ENCODE measurements at places on chromosomes 7 and 10.

GRCh38 chr10:88138319-88138848 lies 275.0 kb downstream of the PTEN start:
- no peak for DNase-seq

DNA sequence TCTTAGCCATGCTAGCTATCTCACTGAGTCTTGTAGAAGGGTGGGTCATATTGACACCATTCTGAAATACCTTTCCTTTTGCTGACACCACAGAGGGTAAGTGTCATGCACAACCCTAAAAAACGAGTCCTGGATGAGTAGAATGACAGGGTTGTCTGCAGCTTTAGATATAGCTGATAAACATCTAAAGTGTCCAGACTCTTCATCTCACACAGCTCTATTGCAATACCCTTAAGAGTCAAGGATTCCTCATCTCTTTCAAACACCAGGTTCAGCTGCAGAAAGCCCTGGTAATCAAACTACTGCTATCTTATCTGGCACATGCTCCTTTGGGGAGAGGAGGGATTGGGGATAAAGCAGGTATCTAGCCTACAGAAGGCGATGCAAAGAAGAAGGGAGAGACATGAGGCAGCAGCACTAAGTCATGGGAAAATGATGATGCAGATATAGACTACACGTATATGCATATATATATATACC lies 127.0 kb downstream of the ANK3 start:
- DNase-seq: no peak

GRCh38 chr7:30896036-30896435 lies 15.6 kb upstream of the AQP1 start:
- DNase-seq: no peak

- DNase-seq: peak; percentile 24
These were observed 14.3 kb upstream of the ZMIZ1 start for GRCh38 chr10:79054203-79055099.

GRCh38 chr7:150716368-150716767 lies at the start of gene GIMAP1:
TSS of gene GIMAP1 (plus strand) at chr7:150716613. CDS start at chr7:150719048, 2,435 bp downstream.
- DNase-seq: peak; percentile 56

GRCh38 chr10:6091630-6092029 lies 2.8 kb downstream of the RBM17 start:
- DNase-seq: no peak

- DNase-seq: no peak
These were observed 210.7 kb downstream of the SKAP2 start for GRCh38 chr7:26653430-26654399.

DNA sequence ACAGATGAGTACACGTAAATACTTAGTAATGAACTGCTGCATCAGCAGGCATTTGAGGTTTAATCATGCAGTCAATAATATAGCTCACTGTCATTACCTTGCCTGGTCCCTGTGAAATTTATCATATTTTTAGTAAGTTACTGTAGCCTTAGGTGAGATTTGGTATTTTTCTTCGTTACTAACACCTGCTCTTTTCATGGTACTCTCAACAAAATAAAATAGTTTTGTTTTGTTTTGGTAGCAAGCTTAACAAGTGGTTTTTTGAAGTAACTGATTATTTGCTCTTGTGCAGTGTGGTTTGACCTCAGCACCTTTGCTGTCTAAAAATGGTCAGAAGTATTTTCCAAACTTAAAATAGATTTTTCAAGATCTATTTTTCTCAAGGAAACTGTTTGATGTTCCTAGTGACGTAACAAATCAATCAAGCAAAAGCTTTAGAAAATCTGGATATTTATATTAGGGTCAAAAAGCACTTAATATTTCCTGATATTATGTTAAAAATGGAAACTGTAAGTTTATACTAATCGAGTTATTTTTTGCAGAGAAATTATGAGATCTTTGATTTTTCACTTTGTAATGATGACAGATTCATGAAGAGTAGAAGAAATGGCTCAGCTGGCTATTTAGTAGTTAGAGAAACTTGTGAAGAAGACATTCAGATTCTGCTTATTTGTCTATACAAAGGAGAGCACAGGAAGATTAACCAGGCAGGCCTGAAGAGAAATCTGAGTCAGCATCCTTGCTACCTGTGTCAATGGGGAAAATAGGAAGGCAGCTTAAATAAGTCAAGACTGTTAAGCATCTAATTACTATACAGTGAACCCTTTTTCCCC lies 21.0 kb upstream of the RPA3 start:
- no peak for DNase-seq

DNA sequence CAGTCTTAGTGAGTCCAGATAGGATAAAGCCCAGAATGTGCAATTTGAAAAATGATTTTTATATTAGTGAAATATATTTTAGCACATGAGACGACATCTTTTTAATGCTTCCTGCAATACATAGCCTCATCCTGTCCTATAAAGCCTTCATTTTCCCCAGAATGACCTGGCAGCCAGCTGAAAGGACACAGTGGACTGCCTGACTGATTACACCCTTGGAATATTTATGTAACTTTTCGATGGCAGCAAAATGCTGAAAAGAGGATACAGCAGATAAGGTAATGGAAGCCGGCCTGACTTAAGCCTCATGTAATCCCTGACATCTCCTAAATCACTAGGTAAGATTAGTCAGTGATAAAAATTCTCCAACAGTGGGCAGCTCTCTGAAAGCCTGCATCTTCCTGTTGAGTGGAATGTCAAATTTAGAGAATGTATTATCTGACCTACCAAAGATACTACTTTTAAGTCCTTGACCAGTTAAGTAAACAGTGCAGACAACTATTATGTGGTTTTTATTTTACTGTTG lies 210.7 kb upstream of the STEAP1 start:
- DNase-seq: no peak

- DNase-seq: no peak
These were observed 9.6 kb upstream of the PDCD4 start for GRCh38 chr10:110861930-110862649.

- peak; percentile 35 for DNase-seq
These were observed 380.7 kb downstream of the RPS24 start for GRCh38 chr10:78414380-78414779.

DNA sequence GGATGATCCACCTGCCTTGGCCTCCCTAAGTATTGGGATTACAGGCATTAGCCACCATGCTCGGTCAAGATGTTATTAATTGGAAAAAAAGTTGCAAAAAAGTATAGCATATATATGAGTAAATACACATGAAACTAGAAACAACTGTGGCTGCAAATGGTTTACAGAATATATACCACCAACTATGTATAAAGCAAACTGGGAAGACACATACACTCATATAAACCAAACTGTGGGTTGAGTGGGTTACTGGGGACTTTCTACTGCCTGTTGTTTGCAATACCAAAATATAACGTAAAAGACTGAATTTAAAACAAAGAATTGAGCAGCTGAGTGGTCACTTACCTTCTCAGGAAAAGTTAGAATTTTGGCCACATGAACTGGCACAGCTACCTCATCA lies 8.1 kb downstream of the POLR3A start:
- DNase-seq: no peak

GRCh38 chr7:95327356-95327755 lies 3.0 kb upstream of the PON1 start:
- no peak for DNase-seq

- no peak for DNase-seq
These were observed 1.2 kb upstream of the ZNF777 start for GRCh38 chr7:149462101-149462520.

DNA sequence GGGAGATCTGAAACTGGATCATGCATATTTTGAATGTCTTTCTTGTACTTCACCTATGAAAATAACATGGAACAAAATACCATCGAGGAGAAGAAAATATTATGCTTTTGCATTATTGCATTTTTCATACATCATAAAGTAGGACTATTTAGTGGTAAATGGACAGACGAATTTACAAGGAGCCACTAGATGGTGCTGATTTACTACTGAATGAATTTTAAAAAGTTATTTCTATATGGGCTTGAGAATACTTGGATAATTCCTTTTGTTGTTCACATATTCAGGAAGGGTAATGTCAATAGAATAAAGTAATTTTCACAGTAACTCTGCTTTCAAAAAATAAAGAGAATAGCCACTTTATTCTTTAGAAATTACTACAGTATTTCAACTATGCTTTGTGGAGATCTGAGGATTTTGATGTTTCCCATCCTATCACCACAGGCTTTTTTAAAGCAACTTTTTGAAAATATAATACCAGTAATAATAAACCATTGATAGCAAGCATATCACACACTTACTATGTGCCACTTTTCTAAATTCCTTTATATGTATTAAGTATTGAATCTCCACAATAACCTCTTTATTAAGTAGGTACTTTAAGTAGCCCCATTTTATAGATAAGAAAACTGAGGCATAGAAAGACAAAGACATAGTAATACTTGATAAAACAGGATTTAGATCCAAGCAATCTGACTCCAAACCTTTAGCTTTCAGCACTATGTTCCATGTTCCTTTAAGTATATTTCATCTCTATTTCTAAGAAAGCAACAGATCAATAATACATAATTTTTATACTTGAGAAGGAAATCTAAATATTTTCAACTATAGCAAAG lies 38.6 kb downstream of the NEBL start:
- no peak for DNase-seq

DNA sequence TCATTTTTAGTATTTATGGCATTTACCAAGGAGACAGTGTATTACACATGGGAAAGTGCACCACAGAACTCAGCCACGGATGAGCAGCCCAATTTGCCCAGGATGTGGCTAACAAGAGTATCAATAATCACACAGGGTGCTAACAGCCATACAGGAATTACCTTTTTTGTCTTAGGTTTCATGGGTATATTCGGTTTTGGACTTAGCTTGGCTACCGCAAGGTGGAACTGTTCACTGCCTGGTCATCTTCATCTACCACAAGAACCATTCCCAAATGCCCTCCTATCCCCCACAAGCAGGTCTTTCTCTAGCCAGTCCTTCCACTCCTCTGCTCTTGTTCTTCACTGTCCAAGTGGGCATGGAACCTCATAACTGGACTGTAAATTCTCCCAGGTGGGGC lies 6.0 kb downstream of the PDLIM1 start:
- no peak for DNase-seq

DNA sequence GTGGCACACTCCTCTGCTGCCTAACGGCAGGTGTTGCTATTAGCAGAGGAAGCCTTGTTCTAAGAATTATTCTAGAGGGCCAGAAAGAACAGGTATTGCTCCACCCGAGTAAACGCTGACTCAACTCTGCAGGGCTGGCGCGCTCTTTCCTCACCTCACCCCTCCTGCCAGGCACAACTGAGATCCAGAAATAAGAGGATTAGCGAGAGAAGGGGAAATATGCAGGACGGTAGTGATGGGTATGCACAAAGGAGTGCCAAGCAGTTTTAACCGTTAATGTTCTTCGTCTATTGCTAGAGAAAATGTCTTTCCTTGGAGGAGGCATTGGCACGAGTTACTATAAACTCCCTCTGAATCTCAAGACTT lies 369 bp upstream of the SCIN start:
- no peak for DNase-seq

GRCh38 chr10:74164716-74165529 lies 13.9 kb downstream of the ADK start:
- no peak for DNase-seq

DNA sequence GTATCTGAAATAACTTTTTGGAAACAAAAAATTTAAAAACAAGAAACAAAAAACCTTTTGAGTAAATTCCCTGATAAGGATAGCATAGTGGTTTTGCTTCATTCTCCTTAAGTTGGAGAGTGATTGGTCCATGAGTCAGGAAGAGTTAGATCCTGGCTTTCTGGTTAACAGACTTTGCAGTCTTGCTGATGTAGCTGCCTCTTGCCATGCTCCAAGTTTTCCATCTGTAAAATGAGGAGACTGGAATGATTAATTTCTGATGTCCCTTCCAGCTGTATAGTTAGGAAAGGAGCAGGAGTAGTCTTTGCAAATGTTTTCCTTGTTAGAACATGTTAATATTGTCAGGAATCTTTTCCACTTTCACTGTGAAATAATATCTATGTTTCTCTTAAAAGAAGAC lies 266.6 kb downstream of the DNAJB9 start:
- DNase-seq: no peak

GRCh38 chr10:93063977-93064660 lies 3.5 kb downstream of the CYP26C1 start:
- DNase-seq: no peak

DNA sequence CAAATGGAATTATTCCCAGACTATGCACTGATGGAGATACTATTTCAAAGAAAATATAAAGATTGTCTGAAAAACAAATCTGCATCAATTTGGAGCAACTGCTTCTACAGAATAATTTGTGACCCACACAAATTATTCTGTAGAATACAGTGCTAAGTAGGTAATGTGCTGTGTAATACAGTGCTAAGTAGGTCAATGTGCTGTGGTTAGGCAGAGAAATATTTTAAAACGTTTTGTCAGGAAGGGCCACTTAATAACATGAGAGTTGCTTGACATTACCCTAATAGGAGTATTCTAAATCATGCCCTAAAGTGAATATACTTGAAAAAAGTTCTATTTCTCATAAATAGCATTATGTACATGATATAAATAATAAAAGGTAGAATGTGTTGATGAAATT lies 116.5 kb upstream of the KCND2 start:
- no peak for DNase-seq

DNA sequence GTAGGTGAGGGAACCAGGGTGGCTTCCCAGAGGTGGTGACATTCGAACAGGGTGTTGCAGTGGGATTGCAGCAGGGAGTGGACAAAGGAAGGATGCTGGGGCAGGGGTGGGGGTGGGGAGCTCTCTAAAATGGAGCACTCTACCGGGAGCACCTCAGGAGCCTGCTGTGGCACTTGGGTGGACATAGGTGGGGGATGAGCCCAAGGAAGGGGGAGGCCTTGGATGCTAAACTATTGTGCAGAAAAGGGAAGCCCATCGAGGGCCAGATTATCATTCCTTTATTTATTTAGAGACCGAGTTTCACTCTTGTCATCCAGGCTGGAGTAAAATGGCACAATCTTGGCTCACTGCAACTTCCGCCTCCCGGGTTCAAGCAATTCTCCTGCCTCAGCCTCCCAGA lies 3.3 kb upstream of the STX1A start:
- DNase-seq: no peak

- DNase-seq: no peak
These were observed 31.9 kb downstream of the SCRN1 start for GRCh38 chr7:29957521-29958310.

DNA sequence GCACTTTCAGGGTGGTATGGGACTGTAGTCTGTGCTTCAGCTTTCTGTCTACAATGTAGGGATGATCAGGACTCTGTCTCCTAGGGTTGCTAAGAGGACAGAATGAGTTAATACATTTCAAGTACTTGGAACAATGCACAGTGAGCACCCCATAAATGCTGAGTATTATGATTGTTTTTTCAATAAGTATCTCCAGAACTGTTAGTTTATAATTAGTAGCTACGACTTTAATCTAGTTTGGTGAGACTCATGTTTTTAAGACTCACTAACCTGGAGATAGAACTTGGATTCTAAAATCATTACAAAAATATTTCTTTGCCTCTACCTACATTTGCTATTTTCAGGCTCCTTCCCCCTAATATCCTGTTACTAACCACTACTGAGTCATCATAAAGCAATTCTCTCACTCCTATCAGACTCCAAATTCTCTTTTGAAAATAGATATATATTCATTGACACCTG lies 95.3 kb downstream of the CPED1 start:
- DNase-seq: no peak

DNA sequence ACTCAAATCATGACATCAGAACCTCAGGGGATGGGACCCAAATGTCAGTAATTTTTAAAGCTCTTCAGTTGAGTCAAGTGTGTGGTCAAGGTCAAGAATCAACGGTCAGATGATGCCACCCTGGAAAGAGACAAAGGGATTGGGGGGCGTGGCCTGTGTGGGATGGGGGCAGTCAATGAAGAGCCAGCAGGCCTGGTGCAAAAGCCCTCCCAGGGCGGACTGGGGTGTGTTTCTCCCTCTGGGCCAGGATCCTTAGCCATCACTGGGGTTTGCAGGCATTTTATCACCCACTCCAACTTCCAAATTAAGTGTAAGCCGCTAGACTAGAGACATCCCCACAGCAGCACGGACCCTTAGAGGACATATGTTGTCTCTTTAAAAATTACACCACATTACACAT lies 204.7 kb downstream of the USP6NL start:
- no peak for DNase-seq
